ENCODE measurements at places on chromosomes 2 and 18. TPM values are rescaled to one million over a fixed set of nuclear protein-coding genes. Genes with fewer than 3 reads are reported as not detected.

- DNase-seq: no peak
Measured at GRCh38 chr18:37442477-37442876, 123.1 kb downstream of the CELF4 start.

- no peak for DNase-seq
Measured at GRCh38 chr2:3041246-3041645, 336.4 kb downstream of the EIPR1 start.

GRCh38 chr2:9668687-9669345, 38.0 kb upstream of the YWHAQ start:
- DNase-seq: peak; percentile 24

Gene STRN
- polyA plus RNA-seq: 19.1 TPM

Gene MGAT4A
- not detected for polyA plus RNA-seq

GRCh38 chr2:15471606-15472005, 89.5 kb downstream of the NBAS start:
- no peak for DNase-seq

Gene B3GNT2
- 8.4 TPM for polyA plus RNA-seq

Gene LCT
- not detected for polyA plus RNA-seq

DNA sequence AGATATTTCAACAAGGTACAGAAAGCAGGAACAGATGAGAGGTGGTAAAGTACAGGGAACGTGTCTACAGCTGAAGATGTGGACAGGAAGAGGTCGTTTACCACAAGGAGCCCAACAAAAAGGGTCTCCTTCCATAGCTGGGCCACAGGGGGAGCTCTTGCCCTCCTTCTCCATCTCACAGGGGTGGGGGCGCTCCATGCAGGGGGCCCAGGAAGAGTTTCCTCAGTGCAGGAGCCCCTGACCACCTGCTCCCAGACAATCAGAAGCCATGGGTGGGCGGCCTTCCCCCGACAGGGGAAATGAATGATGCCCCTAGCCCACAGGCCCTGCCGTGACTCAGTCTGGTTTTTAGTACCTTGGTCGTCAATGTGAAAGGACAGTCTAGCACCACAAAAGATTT, 163.6 kb upstream of the ZNF516 start:
- no peak for DNase-seq

Gene POTEE
- polyA plus RNA-seq: 0.13 TPM

Gene ACMSD
- polyA plus RNA-seq: 0.49 TPM

GRCh38 chr2:221518201-221518934, 53.7 kb downstream of the EPHA4 start:
- DNase-seq: no peak

- no peak for DNase-seq
Measured at GRCh38 chr18:48324651-48325050, 84.5 kb downstream of the ZBTB7C start.

- no peak for DNase-seq
Measured at GRCh38 chr2:23312996-23313606, 71.9 kb upstream of the KLHL29 start.

All from muscle of arm (tissue), 14 donors.